Myocyte (in vitro differentiated cells): ENCODE measurements at places on chromosomes 7 and 10.

- no peak for DNase-seq
Measured at GRCh38 chr7:22694597-22695207, 32.3 kb upstream of the IL6 start.

GRCh38 chr10:6398399-6398798 is 181.7 kb downstream of the PRKCQ start:
- DNase-seq = no peak

DNA sequence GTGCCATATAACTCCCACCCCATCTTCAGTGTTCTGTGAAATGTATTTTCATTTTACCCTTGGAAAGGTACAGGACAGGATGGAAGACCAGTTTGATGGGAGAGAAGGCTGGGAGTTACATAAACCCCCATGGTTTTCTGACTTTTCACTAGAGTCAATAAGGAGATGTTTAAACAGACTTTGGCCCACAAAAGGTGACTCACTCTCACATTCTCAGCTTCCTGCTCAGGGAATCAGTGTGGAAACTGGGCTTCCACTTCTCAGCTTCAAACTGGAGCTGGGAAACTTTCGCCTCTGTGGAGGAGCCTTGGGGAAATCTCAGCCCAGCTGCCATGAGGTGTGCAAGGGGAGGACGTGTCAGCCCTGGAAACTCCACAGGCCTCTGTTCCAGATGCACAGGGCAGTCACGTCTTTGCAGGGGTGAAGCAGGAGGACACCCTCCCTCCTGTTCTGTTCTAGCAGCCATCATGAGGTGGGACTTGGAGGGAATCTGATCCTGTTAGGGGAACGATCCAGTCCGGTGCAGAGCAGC is 560.5 kb upstream of the GALNT17 start:
- DNase-seq = no peak

DNA sequence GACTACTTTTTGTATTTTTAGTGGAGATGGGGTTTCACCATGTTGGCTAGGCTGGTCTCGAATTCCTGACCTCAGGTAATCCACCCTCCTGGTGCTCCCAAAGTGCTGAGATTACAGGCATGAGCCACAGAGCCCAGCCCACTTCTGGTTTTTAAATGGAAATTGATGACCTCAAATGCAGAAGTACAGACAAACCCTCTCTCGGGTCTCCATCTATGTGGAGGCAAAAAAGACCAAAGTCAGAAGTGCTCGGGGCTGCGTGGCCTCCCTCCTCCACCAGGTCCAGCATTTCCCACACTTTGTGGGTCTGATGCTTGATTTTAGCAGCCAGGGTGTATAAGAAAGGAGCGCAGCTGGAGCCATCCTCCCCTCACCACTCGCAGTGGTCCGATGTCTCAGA is 187.3 kb upstream of the AUTS2 start:
- no peak for DNase-seq

- DNase-seq = no peak
Measured at GRCh38 chr7:101778026-101778580, 39.3 kb upstream of the CUX1 start.

DNA sequence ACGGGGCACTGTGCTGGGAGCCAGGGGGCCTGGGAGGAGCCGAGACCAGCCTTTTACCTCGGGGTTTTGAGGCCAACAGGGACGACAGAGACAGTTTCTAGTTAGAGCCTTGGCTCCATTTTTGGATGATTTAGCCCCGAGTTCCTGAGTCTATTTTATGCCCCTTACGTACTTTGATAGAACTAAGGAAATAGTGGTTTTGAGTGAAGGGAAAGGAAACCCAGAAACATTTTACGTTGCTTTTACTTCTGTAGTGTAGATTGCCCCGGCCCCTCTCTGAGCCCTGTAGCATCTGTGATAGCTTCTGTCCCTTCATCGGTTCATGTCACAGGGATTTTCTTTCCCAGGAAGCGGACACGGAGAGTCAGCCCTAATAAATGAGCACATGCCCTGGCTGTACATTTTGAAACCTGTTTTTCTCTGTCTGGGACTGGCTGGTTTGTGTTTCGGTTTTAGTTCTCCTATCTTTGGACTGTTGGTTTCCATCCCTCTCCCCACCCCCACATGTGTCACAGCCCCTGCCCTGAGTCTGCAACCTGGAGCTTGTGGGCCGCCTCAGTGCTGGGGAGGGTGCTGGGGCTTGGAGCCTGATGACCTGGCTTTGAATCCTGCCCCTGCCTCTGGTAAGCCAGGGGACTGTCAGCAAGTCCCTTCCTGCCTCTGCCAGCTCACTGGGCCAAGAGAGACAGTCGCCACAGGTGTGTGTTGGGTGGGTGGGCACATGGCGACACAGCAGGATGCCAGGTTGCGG is 6.9 kb upstream of the ORAI2 start:
- DNase-seq = no peak

GRCh38 chr7:30382607-30383006 is 96.0 kb downstream of the NOD1 start:
- no peak for DNase-seq

DNA sequence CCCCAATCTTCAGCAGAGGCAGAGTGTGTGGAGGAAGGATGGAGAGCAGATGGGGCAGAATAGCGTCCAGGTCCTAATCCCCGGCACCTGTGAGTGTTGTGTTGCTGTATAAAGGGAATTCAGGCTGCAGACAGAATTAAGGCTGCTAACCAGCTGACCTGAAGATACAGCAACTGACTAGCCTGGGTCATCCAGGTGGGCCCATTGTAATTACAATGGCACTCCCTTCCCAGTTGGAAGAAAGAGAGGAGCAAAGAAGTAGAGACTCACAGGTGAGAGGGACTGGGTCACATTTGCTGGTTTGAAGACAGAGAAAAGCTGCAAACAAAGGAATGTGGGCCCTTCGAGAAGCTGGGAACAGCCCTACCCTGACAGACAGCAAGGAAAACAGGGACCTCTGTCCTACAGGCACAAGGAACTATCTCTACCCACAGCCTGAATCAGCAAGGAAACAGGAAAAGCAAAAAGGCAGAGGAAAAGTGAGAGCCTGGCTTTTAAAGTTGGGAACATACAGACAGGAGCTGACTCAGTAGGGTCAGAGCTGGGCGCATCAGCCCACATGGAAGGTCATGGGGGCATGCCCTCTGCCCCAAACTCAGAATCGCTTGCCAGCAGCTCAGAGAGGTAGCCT is 11.6 kb upstream of the TMEM72 start:
- no peak for DNase-seq

GRCh38 chr7:138963675-138964074 is 17.5 kb downstream of the KIAA1549 start:
- DNase-seq = no peak

DNA sequence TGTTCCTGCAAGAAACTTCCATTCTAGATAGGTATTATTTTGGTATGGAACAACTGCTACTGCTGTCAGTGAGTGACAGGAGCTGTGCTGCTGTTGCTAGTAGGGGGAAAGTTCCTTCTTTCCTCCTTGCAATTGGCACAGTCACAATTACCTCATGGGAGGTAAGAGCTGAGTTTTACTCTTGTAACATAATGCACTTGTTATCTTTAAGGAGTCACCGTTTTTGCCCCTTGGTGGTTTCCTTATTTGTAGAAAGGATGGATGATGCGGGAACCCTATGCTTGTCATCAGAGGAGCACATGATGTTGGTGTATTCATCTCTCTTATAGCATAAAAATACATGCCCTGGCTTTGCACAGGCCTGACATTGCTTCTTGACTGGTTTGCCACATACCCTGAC is 234.7 kb upstream of the NPY start:
- no peak for DNase-seq

- DNase-seq = no peak
Measured at GRCh38 chr7:22151901-22152300, 205.1 kb downstream of the RAPGEF5 start.

DNA sequence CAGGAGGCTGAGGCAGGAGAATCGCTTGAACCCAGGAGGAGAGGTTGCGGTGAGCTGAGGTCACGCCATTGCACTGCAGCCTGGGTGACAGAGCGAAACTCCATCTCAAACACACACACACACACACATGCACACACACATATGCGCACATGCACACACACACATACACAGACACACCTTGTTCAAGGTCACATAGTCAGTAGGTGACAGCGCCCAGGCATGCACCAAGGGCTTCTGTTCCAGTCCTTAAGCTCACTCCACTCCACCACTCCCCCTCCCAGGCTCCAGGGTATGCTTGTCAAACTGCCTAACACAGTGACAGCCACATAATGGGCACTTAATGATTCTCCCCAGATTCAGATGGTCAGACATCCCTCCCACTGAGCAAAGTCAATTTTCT is 37.0 kb downstream of the KCNMA1 start:
- no peak for DNase-seq

- DNase-seq = no peak
Measured at GRCh38 chr10:32244421-32245207, 102.3 kb downstream of the EPC1 start.

- DNase-seq = peak; percentile 88
Measured at GRCh38 chr7:101164071-101164840, 1.1 kb downstream of the VGF start.

DNA sequence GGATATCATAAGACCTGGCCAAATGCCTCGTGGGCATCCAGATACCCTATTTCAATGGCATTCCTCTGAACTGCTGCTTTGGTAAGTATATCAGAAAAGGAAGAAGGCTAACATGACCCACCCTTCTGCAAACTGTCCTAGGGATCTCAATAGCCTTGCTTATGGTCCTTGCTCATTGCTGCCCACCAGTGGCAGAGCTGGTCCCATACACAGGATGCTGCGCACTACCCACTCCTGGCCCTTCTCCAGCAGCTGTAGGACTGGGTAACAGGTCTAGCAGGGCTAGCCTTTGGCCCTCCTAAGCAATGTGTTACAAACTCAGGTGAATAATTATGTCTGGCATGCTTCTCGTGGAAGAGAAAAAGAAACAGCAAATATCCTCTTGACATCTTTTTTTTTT is 72.5 kb downstream of the C10orf90 start:
- peak; percentile 53 for DNase-seq

- no peak for DNase-seq
Measured at GRCh38 chr7:1998146-1998545, 234.6 kb downstream of the MAD1L1 start.

- DNase-seq = no peak
Measured at GRCh38 chr7:26759108-26759507, 105.3 kb downstream of the SKAP2 start.

DNA sequence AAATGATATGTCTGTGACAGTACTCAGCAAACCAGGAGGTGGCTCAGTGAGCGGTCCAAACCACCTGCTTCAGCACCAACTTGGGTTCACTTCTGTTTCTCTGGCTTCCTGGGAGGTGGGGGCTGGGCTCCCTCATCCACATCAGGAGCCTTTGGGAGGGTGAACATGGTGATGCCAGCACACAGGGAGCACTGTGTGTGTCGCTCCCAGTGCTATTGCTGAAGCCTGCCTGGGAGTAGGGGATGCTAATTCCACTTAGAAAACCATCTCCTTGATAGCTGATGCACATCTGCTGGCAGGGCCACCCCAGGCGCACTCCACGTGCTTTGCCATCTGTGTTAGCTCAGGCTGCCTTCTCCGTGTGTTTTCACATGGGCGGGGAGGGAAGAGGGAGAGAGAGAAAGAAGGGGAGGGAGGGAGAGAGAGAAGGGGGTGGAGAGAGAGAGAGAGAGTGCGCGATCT is 58.0 kb downstream of the RAMP3 start:
- DNase-seq = no peak

DNA sequence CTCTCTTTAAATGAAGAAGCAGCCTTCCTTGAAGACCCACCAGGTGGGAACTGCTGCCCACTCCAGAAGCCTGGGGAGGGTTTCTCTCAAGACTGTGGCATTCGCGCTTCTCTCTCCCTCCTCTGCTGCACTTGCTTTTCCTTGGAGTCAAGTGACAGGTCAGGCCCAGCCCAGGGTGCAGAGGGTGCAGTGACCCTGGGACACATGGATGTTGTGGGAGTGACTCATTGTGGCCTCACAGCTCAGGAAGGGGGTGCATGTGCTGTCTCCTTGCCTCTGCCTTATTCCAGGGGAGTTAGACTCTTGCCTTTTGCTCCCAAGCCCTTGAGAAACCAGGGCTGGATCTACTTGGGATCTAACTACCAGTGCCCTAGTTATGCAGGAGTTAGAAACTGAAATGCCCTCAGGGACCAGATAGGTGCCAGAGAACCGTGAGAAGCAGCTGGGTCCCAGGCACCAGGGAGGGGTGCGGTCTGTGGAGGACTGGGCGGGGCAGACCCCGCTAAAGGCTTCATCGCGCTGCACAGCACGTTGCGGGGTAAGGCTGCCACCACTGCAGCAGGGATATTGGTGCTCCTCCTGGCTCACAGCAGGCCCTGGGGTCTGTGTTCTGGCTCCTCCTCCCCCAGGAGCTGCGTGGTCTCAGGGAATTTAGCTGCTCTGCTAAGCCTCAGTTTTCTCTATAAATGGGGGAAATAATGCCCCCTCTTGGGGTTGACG is 11.4 kb downstream of the FAM241B start:
- peak; percentile 33 for DNase-seq

- DNase-seq = no peak
Measured at GRCh38 chr10:3698312-3698711, 86.7 kb downstream of the KLF6 start.

DNA sequence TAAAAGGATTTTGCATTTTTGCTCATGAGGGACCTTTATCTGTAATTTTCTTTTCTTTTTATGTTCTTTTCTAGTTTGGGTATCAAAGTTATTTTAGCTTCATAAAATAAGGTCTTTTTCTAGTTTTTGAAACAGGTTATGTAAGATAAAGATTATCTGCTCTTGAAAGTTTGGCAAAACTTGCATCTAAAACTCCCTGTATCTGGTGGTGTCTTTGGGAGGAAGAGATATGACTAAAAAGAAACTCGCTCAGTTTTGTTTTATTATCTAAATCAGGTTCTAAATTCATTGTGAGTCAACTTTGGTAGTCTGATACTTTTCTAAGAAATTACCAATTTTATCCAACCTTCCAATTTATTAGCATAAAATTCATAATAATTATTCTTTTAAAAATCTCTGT is 55.1 kb downstream of the VCL start:
- no peak for DNase-seq

DNA sequence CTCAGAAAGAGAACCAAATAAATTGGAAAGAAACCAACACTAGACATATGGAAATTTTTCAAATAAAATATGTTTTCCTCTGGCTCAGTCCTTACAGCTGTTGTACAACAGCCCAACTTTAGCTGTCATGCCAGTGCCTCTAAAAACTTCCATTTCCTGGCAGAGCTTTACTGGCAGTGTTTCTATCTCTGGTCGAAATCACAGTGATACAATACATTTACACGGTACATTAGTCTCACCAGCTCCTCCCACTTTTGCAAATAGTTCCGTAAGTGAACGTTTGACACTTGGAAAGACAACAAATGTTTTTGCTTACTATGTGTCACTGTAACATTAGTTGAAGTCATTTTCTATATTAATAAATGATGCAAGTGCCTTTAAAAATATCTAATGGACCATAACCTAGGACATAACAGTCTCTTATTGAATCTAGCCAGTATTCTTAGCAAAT is 29.8 kb downstream of the BCAP29 start:
- no peak for DNase-seq

- DNase-seq = no peak
Measured at GRCh38 chr10:75410132-75411005, 8.8 kb upstream of the ZNF503 start.

DNA sequence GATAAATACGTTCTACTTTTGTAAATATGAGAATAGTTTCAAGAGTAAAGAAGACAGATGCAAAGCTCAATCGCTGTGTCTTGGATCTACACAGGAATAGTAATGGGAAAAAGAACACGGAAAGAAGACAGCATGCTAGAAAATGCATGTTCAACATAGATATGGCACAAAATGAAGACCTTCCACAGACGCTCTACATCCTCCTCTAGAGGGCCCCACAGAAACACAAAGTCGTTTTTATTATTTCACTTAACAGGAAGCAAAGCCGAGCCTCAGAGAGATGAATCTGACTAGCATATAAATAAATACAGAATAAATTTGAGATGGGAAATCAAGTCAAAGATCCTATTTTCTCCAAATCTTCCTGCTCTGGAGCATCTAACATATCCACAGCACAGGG is 292.6 kb downstream of the PARD3 start:
- DNase-seq = no peak
